ENCODE measurements at places on chromosomes 2 and 18.
A peak's percentile ranks its signal among the peaks of the same experiment; 100 is the strongest.

- no peak for DNase-seq
These were observed 190.4 kb downstream of the BABAM2 start for GRCh38 chr2:28080911-28081310.

GRCh38 chr18:63683152-63683551 lies 19.6 kb upstream of the SERPINB11 start:
- no peak for DNase-seq

GRCh38 chr2:216139884-216140283 lies 30.7 kb downstream of the XRCC5 start:
- no peak for DNase-seq

DNA sequence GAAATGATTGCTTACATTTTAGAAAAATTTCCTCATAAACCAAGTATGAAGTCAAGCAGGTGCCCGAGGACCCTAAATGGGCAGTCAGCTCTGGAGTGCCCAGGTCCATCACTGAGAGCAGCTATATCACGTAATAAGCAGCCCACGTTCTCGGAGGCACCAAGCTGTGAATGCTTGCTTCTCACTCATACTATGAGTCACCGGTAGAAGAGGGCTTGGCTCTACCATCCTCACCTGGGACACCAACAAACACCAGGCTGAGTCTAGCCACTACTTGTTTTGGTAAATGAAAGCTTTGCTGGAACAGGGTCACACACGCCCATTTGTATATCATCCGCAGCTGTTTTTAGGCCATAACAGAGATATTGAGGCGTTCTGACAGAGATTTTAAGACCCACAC lies 207.5 kb downstream of the SEPTIN10 start:
- no peak for DNase-seq

DNA sequence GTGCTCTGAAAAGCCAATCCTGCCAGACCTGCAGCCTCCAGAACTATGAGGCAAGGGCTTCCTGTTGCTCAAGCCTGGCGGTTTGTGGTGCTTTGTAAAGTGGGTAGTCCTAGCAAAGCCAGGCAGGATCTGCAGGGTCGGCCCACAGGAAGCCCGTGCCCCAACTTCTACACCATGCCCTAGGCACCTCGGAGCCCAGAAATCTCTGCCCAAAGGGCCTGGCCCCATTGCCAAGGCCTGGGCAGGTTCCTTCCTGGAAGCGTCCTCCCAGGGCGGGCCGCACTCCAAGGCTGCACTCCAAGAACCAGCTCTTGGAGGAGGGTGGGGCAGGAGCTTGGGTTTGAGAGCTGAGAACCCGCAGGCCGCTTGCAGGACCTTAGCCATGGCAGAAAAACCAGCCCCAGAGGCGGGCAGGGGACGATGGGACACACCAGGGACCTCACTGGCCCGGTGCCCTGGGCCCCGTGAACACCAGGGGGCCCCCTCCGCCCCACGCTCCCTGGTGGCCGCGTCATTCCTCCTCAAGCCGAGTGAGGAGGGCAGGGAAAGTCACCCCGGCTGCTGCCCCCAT lies 37.2 kb upstream of the ID2 start:
- peak; percentile 84 for DNase-seq

GRCh38 chr2:241677392-241677791 lies 9.2 kb downstream of the DTYMK start:
- DNase-seq = no peak

DNA sequence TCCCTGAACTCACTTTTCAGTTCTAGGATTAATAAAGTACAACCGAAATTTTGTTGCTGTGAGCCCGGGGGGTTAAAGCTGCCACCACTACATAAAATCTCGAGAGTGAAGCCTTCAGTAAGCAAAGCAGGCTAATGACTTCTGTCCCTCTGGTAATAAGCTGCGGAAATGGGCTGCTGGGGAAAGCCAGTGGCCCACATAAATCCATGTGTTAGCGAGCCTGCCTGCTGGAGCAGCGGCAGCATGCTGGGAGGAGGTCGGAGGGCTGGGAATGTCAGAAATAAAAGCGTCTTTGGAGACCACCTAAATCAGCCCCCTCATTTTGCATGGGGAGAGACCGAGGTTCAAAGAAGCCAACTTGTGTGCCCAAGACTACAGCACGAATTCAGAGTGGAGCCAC lies 371.7 kb downstream of the TNS1 start:
- DNase-seq = no peak

DNA sequence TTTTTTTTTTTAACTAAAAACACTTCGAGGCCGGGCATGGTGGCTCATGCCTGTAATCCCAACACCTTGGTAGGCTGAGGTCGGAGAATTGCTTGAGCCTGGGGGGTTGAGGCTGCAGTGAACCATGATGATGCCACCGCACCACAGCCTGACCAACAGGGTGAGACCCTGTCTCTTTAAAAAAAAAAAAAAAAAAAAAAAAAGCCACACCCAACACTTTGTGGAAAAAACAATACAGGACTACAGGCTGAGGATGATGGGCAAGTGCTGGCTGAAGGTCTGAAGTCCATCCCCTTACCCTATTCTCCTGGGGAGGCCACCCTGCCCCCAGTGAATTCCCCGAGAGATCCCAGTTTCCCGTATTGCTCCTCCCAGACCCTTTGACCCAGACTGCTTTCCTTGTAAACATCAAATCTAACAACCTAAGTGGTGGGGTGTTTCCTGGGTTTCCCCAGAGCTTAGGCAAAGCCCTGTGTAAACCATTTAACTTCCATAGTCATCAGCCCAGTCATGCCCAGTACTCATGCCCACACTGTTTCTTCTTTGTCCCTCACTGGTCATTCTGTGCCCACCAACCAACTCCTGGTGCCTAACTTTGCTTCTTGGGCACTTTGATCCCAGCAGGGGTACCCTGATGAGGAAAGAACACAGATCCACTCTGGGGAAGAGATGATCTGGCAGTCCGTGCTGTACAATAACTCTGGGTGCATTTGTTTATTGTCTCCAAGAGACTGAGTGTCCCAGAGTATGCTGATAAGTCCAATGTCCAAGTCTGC lies 5.8 kb upstream of the TMEM37 start:
- no peak for DNase-seq

- no peak for DNase-seq
These were observed 326.4 kb downstream of the SMAD2 start for GRCh38 chr18:47604021-47604420.

- no peak for DNase-seq
These were observed 97.2 kb upstream of the LPIN2 start for GRCh38 chr18:3110034-3110752.

- no peak for DNase-seq
These were observed 338.2 kb downstream of the EIPR1 start for GRCh38 chr2:3039188-3040065.

GRCh38 chr18:58967751-58968254 lies 103.1 kb downstream of the ZNF532 start:
- no peak for DNase-seq

GRCh38 chr2:10775831-10776230 lies 36.8 kb downstream of the PDIA6 start:
- no peak for DNase-seq

GRCh38 chr18:34031810-34032209 lies 192.9 kb downstream of the NOL4 start:
- DNase-seq = no peak

DNA sequence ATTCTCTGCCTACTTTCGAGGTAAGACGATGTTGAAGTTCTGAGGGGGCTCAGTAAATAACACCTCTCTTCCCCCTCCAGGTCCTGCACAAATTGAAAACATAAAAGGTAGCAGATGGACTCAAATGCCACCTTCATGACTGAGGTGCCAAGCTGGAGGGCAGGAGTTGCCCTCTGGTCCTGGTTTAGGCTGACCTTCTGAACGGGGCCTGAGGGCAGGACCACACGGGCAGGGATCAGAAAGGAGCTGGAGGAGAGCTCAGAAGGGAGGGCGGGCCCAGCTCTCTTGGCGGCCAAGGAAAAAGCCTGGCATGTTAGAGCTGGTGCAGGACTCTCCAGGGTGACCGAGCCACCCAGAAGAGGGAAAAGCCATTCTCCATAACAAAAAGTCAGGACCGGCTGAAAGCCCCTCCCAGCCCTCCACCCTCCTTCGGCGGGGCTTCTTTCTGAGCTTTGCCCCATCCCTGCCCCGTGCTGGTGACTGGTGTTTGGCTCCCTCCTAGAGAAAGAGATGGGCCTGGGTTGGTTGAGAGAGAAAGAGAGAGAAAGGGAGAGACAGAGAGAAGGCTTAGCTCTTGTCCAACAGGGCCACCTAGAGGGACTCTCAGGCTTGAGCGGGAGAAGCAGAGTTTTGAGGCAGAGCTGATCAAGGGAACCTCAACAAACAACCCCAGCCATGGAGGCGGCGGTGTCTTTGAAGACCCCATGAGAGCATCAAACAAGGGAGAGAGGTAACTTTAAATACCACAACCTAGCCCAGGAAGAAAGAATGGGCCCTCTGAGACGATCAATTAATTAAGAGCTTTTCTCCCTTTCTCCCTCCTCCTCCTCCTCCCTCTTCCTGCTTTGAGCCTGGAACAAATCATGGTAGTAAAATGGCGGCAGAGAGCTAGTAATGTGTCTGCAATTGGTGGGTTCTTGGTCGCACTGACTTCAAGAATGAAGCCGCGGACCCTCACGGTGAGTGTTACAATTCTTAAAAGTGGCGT lies 50.8 kb downstream of the WIPF1 start:
- DNase-seq = no peak

- DNase-seq = no peak
These were observed 60.3 kb upstream of the RPL31 start for GRCh38 chr2:100941646-100942240.

- DNase-seq = no peak
These were observed 12.8 kb upstream of the NEU4 start for GRCh38 chr2:241796209-241796608.

DNA sequence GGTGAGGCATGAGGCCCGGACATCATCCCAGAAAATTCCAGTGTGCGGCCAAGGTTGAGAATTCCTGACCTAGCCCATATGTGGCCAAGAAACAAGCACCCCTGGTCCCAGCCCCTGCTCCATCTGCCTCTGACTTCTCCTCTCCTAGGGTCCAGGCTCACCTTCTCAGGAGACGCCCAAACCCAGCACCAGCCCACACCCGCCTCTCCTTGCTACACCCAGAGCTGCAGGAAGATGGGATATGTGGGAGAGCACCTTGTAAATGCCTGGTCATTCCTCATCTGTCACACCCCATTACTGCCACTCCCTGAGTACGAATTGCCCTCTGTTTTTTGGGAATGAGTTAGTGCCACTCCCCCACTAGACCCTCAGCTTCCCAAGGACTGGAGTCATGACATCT lies 7.3 kb upstream of the ATP6V1B1 start:
- no peak for DNase-seq

DNA sequence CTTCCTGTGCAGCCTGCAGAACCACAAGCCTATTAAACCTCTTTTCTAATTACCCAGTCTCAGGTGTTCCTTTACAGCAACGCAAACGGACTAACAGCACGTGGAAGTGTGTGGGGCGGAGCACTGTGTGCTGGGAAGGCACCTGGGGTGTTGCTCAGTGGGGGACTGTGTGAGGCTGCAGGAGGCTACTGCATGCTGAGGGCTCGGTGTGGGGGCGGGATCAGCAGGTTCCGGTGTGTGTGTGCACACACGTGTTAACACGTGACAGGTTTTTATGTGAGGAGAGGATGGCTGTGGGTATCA lies 58.9 kb downstream of the ANKMY1 start:
- DNase-seq = no peak

- no peak for DNase-seq
These were observed 7.7 kb downstream of the RASGRP3 start for GRCh38 chr2:33484042-33484621.

- no peak for DNase-seq
These were observed 364.8 kb downstream of the NYAP2 start for GRCh38 chr2:225764346-225764745.

DNA sequence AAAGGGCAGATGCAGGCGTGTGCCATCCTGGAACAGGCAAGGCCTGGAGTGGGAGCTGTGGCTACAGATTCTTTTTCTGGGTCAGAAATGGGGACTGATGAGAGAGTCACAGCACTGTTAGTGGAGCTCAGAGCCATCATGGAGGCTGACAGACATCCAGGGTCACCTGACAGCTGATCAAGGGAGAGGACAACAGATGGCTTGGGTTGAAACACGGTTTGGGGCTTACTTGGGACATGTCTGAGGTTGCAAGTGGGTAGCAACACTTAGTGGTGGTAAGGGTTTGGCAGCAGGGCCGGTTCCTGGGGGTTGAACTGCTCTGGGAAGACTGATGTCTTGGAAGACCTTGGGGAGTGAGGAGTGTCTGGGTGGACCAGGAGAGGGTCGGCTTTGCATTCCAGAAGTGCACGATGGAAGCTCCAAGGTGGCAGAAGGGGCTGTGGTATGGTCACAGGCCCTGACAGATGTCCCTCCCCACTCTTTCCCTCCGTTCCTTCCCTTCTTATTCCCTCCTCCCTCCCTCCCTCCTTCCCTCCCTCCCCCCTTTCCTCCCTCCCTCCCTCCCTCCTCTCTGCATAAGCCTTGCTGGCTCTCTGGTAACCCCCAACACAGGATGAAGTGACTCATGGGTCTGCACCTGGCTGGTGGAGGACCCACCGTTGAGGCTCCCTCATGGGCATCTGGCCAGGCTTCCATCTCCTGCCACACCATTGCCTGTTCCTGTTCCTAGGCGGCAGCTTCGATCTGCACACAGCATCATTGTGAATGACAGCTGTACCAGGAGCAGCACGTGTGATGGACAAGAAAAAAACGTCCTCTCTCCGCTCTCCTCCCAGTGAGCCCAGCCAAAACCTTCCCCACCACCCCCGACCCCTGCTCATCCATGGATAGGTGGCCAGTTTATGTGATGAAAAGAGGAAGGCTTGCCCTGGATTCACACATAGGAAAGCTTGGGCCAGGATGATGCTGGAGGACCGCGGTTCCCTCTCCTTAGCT lies 63.8 kb upstream of the RPL31 start:
- no peak for DNase-seq

- peak; percentile 61 for DNase-seq
These were observed 1.2 kb downstream of the TGOLN2 start for GRCh38 chr2:85326406-85327159.

- DNase-seq = no peak
These were observed 48.2 kb upstream of the GPC1 start for GRCh38 chr2:240387325-240387668.

- no peak for DNase-seq
These were observed 40.9 kb downstream of the KDM3A start for GRCh38 chr2:86482034-86482433.

GRCh38 chr18:56097621-56098020 lies 509.6 kb upstream of the TCF4 start:
- no peak for DNase-seq

GRCh38 chr18:34976534-34976898 lies 64.7 kb upstream of the MAPRE2 start:
- DNase-seq = no peak

DNA sequence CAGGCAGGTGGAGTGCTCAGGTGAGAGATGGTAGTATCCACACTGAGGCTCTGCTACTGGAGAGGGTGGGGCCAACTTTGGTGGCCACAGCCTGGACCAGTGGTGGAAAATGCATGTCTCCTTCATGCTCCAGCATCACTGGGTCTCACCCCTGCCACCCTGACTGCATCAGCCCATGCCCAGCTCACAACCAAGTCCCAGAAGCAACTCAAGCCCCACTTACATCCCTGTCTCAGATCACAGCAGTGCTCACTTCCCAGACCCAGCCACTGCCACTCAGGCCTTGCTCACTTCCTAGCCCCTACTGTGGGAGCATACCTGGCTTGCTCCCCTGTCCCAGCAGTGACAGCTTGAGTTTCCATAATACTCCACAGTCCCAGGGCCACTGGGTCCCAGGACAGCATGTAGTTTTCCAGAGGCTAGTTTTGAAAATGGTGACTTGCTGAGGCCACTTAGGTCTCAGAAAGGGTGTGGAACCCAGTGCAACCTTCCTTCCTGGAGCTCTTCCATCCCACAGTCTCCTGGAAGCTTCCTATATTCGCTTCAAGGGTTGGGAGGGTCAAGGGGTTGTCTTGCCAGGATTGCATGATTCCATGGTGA lies 58.8 kb downstream of the GPC1 start:
- no peak for DNase-seq

- no peak for DNase-seq
These were observed 4.4 kb downstream of the SPATA3 start for GRCh38 chr2:231000211-231000904.

- DNase-seq = no peak
These were observed 18.0 kb upstream of the TTN start for GRCh38 chr2:178825183-178825582.

All from GF-D8 (cell line).